ENCODE measurements at places on chromosomes 16 and 17.

DNA sequence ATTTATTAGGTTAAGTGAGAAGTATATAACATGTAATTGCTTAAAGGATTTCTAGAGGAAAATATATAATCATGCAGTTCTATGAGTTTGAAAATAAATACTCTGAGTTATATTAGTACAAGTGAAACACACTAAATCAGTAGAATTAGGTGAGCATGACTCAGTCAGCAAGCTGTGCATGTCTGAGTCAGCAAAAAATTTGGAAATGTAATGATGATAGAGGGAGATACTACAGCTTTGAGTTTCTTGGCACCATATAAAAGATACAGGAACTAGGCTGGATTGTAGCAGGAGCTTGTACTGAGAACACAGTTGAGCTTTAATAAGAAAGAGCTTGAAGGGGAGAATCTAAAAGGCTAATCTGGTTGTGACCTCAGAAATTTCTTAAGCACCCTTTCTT is 1224.6 kb downstream of the CDH8 start:
- DNase-seq = no peak

GRCh38 chr17:70100983-70101382 is 26.0 kb downstream of the KCNJ16 start:
- DNase-seq = no peak

DNA sequence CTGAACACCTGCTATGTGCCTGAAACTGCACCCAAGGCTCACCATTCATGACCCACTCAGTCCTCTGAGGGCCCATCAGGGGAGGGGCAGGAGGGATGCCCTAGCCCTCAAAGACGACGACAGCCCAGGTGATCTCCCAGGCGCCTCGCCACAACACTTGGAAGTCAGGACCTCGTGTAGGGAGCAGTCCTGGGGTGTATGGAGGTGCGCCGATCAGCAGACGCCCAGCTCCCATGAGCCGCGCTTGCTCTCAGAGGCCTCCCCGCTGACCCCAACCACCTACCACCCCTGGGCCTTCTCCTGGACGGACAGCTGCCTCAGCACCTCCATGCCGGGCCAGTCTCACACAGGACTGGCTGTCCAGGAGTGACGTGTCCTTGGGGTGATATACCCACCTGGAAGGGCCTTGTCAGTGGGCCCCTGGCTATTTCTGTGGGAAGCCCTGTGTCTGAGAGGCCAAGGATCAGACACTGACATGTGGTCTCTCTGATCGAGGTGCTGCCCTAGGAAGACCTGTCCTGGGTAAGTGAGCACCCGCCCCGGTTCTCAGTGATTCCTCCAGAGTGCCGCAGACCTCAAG is 26.7 kb downstream of the KDM8 start:
- DNase-seq = no peak

DNA sequence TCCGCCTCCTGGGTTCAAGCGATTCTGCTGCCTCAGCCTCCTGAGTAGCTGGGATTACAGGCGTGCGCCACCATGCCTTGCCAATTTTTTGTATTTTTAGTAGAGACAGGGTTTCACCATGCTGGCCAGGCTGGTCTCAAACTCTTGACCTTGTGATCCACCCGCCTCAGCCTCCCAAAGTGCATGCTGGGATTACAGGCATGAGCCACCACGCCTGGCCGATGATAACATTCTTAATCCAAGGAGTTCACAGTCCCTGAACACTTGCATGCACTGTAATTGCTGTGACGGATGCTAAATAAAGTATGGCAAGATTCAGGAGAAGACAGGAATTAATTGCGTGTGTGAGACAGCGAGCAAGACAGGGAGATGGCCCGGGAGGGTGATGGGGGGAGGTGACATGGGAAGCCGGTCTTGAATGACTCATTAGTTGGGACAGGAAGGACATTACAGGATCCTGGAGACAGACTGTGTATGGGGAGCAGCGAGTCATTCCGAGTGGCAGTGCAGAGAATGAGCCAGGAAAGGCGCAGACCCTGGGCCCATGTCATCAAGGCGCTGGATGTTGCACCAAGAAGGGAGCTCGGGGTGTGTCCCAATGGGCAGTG is 6.7 kb downstream of the ABCA3 start:
- DNase-seq = no peak
